ENCODE measurements at places on chromosomes 1 and 21. TPM values are rescaled to one million over a fixed set of nuclear protein-coding genes. Genes with fewer than 3 reads are reported as not detected.

Gene MXRA8
- 1.6 TPM for total RNA-seq

Gene FCRL6
- total RNA-seq = 0.28 TPM

Gene GMEB1
- 9.0 TPM for total RNA-seq

Gene NCF2
- 3.1 TPM for total RNA-seq

Gene KLF17
- total RNA-seq = not detected

Gene CREG1
- 10.7 TPM for total RNA-seq

Gene ATP1A4
- total RNA-seq = 0.22 TPM

Gene RPF1
- 69.4 TPM for total RNA-seq

DNA sequence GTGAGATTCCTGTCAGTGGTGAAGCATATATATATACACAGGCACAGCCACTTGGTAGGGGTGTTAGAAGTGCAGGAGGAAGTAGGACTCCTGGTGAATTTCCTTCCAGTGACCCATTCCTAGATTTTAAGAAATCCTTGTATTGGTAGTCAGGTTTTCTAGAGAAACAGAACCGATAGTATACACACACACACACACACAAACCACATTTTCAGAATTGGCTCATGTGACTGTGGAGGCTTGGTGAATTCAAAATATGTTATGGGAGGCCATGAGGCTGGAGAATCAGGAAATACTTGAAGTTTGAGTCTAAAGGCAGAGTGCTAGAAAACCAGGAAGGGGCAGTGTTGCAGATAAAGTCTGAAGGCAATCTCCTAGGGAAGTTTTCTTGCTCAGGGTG is 114.2 kb downstream of the FCRL5 start:
- DNase-seq = no peak

- DNase-seq = no peak
Measured at GRCh38 chr1:175134500-175134899, 58.1 kb downstream of the KIAA0040 start.

- no peak for DNase-seq
Measured at GRCh38 chr1:90309806-90310205, 314.9 kb downstream of the ZNF326 start.

GRCh38 chr1:72229893-72230292 is 52.4 kb downstream of the NEGR1 start:
- no peak for DNase-seq

- DNase-seq = peak; percentile 80
Measured at GRCh38 chr1:64898107-64898861, 68.1 kb downstream of the JAK1 start.

DNA sequence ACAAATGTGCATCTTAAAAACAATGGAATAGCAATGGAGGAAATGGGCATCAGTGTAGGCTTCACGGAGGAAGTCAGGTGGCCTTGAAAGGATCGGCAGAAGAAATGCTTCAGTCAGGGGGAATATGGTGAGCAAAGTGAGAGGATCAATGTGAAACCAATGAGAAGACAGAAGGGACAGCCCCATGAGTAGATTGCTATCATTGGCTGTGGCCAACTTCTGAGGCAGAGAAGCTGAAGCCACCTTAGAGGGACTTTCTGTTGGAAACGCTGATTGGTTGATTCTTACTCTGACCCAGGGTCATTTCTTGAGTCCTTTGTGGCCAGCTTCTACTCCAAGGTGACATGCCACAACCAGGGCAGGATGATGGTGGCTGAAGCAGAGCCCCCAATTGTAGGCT is 130.7 kb upstream of the ZNF648 start:
- no peak for DNase-seq

DNA sequence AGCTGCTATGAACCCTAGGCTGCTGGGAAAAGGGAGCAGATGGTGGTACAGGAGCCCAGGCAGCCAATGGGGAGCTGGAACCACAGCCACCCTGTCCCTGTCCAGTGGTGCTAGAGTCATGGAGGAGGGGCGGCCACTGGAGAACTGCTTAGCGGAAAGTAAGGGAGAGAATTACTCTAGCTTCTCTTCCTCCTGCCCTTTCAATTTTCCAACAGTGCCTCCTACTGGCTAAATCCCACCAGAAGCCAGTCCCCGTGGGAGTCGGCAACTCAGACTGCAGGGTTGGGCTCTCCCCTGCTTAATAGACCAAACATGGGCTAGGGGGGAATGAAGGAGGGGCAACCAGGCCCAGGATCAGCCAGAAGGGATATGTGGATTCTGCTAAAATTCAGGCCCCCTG is 154.5 kb downstream of the ACTL8 start:
- DNase-seq = no peak

DNA sequence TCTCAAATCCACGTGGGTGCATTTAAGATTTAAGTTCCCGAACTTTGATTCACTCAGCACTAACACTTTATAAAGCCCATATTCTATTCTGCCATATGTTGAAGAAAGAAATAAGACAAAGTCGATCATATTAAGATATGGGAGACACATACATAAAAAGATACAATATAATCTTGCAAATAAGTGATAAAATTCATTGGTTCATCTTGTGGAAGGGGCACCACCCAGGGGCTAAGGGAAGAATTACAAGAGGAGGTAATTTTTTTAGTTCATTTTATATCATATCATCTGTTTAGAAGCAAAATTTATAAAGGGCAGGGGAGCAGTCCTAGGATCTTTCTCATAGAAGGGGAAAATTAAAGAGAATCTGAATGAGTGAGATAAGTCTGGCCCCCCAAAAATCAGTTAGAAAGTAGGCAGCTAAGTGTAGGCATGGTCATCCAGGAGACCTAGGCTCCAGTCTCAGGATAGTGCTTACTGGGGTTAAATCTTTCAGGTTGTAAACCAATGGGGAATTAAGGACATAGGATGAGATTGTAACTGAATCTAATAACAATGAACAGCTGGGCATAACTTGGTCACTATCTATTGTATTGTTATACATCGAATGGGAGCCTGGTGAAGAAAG is 124.2 kb upstream of the L1TD1 start:
- DNase-seq = no peak

GRCh38 chr1:161013131-161013487 is 7.8 kb downstream of the F11R start:
- no peak for DNase-seq
